ENCODE measurements at places on chromosomes 7 and 10.
A peak's percentile ranks its signal among the peaks of the same experiment; 100 is the strongest.

DNA sequence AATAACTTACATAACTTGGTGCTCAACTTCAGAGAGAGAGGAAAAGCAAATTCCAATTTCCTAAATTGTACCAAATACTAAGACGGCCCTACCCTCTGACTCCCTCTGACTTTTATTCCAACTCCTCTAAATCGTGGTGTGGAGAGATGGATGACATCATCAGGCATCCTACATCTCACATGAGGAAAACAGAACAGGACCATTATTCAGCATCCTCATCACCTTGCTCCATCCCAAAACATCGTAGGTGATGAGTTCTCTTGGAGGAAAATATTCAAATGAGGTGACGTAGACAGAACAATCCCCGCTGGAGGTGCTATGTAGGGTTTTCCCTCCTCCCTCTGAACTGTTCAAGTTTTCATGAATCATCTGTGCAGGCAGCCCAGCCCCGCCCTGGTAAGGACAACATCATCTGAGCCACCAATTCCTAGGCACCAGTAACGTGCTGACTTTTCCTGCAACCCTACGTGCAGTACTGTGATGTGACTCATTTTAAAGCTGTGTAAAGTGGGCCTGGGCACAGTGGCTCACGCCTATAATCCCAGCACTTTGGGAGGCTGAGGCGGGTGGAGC is 167.2 kb downstream of the CALN1 start:
- no peak for DNase-seq

GRCh38 chr10:116487522-116488430 is 58.0 kb upstream of the PNLIP start:
- DNase-seq: peak; percentile 22

DNA sequence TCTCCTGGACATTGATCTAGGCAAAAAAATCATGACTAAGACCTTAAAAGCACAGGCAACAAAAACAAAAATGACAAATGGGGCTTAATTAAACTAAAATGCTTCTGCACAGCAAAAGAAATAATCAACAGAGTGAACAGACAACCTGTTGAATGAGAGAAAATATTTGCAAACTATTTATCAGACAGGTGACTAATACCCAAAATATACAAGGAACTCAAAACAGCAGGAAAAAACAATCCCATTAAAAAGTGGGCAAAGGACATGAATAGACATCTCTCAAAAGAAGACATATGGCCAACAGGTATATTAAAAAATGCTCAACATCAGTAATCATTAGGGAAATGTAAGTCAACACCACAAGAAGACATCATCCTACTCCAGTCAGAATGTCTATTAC is 166.8 kb downstream of the MTERF1 start:
- no peak for DNase-seq

DNA sequence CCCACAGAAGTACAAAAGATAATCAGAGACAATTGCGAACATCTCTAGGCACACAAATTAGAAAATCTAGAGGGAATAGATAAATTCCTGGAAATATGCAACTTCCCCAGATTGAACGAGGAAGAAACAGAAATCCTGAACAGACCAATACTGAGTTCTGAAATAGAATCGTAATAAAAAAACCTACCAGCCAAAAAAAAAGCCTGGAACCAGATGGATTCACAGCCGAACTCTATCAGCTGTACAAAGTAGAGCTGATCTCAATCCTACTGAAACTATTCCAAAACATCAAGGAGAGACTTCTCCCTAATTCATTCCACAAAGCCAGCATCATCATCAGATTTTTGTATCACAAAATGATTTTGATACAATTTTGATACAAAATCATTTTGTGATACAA is 206.4 kb downstream of the REEP3 start:
- DNase-seq: no peak

DNA sequence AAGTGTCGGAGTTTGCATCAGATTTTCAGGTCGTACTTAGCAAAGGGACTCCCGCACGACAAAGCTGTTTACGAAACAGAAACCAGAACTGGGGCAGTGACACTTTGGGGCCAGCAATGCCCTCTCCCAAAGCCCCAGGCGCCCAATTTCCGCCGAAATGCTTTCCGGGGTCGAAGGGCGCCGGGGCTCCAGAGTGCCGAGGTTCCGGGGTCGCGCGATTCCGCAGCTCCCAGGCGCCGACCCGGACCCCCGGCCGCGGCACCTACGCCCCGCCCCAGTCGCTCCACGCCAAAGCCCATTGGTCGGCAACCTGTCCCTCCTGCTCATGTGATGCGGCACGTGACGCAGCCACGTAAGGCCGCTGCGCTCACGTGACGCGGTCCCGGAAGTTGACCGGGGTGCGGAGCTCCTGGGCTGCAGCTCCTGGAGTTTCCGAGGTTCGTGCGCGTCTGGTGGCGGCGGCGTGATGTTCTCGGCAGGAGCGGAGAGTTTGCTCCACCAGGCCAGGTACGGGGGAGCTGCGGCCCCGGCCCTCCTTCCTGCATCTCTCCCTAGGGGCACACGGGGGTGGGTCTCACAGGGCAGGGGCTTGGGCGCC is at the start of gene AP5Z1:
AP5Z1 (plus strand) TSS at position 374 of the 598 bp plus-strand sequence; CDS start at position 467, 93 bp downstream.
- peak; percentile 98 for DNase-seq

GRCh38 chr10:59865101-59865500 is 41.3 kb downstream of the CCDC6 start:
- DNase-seq: no peak

DNA sequence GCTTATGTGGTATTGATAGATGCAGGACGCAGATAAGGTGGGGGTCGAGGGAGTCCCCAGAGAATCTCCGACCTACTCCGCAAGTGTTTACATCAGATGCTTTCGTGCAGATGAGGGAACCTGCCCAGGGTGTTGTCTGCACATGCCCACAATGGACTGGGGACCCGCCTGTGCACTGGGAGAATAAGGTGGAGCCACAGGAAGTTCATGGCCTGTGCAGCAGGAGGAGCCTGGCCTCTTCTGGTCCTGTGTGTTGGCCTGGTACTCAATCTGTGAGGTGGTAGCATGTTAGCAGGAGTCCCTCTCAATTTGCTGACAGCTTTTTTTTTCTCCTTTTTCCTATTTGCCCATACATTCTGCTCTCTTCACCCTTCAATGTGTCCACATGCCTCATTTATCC is 54.1 kb upstream of the AKR1C1 start:
- no peak for DNase-seq

DNA sequence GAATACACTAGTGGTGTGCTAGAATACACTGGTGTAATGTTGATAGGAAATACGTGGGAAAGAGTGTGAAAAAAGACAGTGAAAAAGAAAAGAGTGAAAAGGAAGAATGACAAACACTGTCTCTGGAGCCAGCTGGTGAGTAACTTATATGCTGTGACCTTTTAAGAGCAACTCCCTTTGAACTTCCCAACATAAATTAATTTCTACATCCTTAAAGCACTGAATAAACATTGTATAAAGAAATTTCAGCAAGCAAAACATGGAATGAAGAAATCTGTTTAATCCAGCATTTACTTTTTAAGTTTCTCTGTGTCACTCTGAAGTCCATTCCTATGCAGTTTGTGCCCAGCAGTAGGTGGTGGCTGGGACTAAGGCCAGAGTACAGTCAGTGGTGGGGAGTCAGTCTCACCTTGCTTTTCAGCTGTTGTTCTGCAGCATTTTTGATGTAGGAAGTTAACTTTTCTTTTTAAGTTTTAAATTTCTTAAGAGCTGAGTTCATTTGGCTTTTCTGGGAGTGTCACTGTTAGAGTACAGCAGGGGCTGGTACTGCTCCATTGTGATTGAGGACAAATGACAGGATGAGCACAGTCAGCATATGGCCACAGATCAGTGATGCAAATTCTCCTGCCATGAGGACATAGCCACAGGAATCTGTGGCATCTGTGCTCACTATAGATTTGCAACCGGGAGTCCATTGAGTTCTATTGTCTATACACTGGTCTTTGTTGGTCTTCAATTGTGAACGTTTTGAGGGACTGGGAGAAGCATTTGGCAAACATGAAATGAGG is 321.8 kb downstream of the ZNF248 start:
- no peak for DNase-seq

DNA sequence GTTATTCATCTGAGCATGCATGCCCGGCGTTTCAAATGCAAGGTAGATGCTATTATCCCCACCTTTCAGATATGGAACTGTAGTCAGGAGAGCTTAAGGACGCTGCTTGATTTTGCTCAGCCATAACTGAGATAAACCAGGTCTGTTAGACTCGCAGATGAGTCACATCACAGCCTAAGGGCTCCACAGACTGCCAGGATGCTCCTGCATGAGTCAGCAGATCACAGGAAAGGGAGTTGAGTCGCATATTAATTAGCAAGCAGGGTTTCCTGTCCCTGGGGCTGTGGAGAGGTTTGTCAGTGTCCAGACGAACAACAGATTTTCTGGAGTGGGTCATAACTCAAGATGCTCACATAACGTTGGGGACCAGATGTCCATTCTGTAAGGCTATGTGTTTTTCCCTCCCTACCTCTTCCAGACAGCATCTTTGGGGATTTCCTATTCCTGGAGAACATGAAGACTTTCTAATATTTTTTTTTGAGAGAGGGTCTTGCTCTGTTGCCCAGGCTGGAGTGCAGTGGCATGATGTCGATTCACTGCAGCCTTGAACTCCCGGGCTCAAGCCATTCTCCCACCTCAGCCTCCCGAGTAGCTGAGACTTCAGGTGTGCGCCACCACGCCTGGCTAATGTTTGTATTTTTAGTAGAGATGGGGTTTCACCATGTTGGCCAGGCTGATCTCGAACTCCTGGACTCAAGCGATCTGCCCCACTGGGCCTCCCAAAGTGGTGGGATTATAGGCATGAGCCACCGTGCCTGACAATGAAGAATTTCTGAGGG is 36.7 kb downstream of the PFKFB3 start:
- DNase-seq: peak; percentile 25

DNA sequence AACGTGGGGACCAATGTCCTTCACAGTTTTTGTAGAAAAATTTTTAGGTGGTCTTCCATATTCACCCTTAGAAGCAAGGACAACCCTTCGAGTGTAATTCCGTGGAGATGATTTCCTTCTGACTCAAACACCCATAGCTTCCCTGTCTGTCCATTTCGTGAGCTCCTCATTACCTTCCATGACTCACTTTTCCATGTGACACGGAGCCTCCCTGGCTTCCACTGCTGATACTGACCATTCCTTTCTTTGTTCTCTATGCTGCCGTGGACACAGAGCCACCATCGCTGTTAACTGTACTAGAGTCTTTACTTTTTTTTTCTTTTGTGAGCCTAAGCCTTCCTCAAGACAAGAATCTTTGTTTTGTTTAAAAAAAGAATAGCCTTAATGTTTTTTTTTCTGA is 12.5 kb upstream of the ARMS2 start:
- no peak for DNase-seq

- peak; percentile 61 for DNase-seq
Observed at GRCh38 chr10:100739517-100740368, 5.6 kb upstream of the PAX2 start.

- DNase-seq: no peak
Observed at GRCh38 chr10:114810926-114811325, 10.7 kb upstream of the FHIP2A start.
